Amygdala (tissue), 56 donors: ENCODE measurements at places on chromosomes 7 and 10.
A peak's percentile ranks its signal among the peaks of the same experiment; 100 is the strongest.

- DNase-seq = no peak
These were observed 100.8 kb downstream of the EBF3 start for GRCh38 chr10:129863201-129863663.

GRCh38 chr10:59265141-59265540, 88.7 kb downstream of the PHYHIPL start:
- no peak for DNase-seq

- no peak for DNase-seq
These were observed 184.5 kb upstream of the CXCL12 start for GRCh38 chr10:44569193-44570091.

- DNase-seq = no peak
These were observed 55.4 kb upstream of the TARP start for GRCh38 chr7:38328814-38329213.

- no peak for DNase-seq
These were observed 50.1 kb upstream of the TMEM72 start for GRCh38 chr10:44860811-44861736.

DNA sequence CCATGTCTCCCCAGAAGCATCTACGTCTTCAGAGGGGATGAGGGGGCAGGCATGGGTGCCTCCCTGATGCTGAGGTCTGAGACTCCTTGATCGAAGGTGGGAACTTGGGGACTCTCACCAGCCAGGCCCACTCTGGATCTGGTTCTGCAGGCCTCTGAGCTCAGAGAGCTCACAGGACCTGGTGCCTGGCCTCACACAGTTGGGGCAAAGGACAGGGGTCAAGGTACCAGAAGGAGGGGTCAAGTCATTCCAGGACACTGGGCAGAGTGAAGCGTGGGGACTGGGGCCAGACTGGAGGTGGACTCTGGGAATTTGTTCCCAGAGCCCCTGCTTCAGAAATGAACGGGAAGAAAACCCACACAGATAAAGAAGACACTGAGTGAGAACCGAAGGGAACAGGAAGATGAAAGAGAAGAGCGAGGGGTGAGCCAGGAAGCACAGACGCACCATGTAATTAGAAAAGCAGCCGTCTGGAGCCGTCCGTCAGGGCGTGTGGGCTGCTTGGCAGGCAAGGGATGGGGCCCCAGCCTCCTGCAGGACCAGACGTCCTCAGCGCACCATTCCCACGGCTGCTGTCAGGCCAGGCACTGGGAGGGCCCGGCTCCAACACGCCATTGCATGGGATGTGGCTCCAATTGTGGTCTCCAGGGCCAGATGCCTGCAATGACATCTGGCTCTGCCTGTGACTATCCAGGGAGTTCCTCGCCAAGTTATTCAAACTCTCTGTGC, 47.7 kb downstream of the ZCCHC24 start:
- DNase-seq = no peak

GRCh38 chr10:35480142-35480541, 125.0 kb upstream of the GJD4 start:
- DNase-seq = no peak

GRCh38 chr7:131281266-131282048, 46.2 kb upstream of the MKLN1 start:
- DNase-seq = no peak

- no peak for DNase-seq
These were observed 35.0 kb upstream of the SRI start for GRCh38 chr7:88254721-88255424.

DNA sequence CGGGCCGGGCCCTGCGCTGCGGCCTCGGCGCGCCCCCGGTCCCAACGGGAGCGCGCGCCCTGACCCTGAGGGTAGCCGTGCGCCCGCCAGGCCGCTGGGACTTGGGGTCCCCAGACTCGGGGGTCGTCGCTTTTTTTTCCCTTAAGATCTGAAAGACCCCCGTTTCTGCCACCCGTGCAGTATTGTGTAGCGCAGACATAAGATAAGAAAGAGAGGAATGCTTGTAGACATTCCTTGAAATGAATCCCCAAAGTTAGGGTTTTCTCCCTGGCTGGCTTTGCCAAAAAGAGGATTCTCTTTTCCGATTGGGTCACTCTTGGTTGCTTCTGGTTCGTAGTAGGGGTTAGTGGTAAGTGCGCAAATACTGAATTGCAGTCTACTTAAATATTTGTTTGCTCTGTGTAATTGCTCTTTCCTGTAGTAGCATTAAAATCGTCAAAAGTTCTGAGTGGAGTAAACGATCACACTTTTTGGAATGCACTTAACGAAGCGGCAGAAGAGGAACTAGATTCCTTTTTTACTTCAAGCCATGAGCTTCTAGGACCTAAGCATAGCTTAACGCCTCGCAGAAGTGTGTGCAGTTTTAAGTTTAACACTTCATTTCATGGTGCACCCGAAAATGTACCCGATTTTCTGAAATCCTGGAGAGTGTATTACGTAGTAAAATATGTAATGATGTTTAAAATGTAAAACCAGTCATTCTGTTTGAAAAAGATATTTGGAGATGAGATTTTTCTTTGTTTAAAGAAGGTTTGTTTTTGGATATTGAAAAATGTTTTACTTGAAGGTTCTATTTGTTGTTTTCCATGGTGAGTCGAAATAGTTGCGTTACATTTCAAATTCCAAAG, 1.3 kb downstream of the CUL1 start:
- DNase-seq = no peak

DNA sequence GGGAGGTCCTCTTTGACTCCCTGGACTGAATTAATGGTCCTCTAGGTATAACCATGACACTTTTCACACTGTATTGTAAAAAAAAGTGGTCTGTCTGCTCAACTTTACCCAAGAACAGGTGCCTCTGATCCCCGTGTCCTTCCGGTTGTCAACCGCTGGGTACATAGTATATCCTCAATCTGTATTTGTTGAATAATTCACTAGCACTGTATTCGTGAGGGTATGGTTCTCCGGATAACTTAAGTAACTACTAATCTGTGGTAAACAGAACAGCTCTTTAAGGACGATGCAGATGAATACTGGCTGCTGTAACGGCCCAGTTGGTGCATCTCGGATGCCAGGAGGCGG, 472 bp upstream of the ADAM22 start:
- DNase-seq = no peak

GRCh38 chr7:151338809-151339208, 2.8 kb upstream of the NUB1 start:
- no peak for DNase-seq

DNA sequence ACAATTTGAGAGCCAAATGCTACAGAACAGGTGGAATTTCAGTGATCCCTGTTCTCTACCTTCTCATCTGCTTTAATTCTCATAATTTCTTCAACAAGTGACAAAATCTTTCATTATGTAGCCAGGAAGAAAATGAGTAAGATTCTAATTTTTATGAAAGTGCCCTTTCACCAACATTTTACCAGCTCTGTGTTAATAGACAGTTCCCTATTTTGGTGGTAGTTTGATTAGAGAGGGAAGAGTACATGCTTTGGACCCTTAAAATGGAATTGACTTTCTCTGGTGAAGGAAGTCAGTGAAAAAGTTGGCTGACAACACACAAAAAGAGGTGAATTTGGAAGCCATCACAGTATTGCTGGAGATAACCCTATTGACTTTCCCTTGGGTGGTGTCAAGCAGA, 61.7 kb downstream of the CACNB2 start:
- DNase-seq = no peak

GRCh38 chr10:84718877-84719616, 390.7 kb downstream of the CCSER2 start:
- DNase-seq = no peak

- no peak for DNase-seq
These were observed 466.1 kb downstream of the PARD3 start for GRCh38 chr10:34348917-34349485.

DNA sequence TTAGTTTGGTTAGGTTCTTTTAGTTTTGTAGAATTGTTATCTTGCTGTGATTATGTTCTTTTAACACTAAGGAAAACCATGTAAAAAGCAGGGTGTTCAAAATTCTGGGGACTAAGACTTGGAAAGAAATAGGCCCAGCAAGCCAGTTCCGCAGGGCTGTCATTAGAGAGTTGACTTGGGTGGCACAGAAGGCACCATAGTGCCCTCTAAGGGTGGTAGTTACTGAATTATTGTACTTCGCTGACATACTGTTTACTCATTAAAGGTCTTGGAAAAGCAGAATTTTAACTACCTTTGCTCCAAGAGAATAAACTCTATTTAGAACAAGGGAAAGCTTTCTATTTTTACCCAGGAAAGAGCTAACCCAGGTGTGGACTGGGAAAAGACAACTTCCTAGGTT, 86.5 kb downstream of the OTUD1 start:
- DNase-seq = peak; percentile 19
